ENCODE measurements at places on chromosomes 5 and 9.

DNA sequence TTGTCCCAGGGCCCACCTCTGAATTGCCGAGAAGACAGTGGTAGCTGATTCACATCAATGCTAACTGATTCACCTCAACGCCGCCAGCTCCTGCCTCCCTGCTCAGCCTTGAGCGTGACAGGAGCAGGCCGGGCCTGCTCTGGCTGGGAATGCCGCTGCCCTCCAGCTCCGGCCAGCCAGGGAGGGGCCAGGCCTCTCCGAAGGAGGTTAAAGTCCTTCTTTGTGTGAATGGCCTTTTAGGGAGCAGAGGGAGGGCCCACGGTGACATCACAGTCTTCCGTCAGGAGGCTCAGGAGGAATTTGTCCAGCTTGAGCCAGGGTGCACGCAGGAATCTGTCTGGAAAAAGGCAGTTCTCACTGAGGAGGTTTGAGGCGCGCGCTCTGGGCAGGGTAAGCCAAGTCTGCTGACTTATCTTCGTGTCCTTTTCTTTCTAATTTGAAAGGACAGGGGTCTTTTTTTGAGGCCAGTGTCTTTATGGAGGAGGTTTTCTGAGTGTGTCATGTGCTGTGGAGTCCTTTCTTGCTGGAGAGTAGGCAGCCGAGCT is 82.7 kb downstream of the C9orf152 start:
- DNase-seq: no peak

DNA sequence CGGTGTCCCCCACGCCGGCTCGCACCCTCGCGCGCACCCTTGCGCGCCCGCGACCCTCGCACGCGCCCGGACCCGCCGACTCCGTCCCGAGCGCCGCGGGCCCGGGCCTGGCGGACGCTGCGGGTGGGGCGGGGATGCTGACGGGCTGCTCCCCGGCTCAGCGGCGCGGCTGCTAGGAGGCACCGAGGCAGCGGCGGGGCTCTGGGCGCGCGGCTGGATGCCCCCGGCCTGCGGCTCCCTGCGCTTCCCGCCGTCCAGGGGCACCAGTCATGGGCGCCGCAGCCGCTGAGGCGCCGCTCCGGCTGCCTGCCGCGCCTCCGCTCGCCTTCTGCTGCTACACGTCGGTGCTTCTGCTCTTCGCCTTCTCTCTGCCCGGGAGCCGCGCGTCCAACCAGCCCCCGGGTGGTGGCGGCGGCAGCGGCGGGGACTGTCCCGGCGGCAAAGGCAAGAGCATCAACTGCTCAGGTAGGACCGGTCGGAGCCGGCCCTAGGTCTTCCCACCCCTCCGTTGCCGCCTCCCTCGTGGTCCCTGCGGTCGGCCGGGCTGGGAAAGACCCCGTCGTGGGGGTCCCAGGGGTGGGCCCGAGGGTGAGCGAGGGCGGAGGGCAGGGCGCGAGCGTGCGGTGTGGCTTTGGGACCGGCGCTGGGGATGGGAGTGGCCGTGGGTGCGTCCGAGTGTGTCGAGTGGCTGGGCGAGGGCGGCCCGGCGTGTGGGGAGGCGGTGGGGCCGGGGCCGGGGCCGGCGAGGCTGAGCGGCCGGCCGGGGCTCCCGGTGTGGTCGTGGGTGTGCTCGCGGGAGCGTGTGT is 530 bp downstream of the TMEFF1 start:
- DNase-seq: no peak

DNA sequence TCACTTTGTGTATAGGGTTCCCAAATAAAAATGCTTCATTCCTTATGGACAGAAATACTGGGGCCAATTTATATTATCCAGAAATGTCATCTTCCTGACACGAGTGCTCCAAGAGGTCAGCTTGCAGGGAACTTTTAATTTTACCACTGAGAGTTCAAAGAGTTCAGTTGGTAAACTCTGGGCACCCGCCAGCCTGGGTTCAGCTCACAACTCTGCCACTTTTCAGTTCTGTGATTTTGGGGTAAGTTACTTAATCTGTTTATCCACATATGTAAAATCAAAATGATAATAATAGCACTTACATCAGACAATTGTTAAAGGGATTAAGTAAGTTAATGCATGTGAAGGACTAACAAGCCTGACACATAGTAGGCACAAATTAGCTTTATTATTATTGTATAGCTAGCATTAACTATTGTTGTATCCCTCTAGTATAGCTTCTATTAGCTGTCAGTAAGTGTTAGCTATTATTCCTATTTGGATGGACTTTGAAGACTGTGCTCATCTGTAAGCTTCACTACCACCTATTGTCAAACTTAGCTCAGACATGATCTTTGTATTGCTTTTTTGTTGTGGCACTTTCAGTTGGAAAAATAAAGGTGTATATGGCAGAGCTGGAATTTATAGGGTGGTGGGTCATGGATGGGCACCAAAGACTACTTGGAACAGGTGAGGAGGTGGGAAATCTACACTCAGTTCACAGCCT is 1.6 kb downstream of the MEGF10 start:
- DNase-seq: no peak

DNA sequence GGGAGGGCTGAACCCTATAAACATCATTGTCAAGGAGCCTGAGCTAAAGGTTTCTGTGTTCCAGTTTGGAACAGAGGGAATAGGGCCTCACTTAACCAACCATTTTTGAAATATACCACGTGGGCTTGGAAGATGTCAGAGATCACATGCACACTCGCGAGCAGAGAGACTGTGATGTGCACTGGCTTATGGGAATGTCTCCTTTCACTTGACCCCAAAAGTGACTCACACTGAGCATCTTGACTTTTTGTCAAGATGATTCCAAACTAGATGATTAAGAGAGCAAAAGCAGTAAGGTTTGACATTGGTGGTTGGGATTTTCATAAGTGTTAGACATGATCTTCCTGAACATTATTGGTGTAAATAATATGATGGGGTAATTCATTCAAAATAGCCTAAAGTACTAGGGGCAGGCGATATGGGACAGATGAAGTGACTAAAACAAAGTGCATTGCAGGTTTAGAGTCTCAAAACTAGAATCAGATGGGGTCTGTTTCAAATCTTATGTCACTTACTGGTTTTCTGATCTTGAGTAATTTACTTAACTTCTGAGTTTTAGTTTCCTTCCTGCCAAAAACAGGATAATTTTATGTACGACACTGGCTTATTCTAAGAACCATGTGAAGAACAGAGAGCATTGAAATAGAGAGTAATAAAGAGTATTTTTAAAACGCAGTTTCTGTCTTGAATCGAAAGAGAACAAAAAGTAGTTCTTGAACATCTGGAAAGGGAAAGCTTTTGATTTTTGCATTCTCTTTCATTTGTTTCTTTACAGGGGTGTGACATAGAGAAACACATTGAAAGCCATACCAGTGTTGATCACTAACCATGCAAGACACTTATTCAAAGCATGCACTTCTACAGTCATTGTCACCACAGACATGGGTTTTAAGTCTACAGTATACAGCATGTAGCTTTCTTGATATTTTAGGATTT is 383.0 kb downstream of the DIRAS2 start:
- DNase-seq: no peak

GRCh38 chr5:142753116-142753631 is 17.0 kb upstream of the ARHGAP26 start:
- no peak for DNase-seq
